NCI-H510A (cell line): ENCODE measurements at places on chromosomes 12 and 14.

DNA sequence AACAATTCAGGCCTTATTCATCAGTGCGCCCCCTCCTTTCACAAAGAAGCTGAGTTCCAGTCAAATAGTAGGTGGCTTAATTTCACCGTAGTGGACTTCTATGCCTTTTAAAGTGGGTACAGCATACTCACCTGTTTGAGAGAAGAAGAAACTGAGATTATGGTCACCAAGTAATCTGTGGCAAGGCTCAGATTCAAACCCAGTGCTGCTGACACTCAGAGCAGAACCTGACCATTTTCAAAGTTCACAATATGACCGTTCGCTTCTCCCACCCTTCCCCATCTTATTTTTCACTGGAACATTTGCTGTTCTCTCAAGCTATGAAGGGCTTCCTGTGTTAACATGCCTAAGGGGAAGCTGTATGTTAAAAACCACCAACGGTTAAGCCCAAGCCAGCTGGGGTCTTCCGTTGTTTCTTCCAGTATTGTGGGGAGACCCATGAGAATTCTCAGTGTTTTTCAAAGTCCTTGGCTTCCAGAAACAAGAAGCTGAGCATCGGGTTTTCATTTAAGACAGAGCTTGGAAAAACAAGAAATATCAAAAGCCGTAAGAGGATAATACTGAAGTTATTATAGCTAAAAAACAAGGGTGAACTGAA is 6.1 kb upstream of the PSMA6 start:
- no peak for DNase-seq

DNA sequence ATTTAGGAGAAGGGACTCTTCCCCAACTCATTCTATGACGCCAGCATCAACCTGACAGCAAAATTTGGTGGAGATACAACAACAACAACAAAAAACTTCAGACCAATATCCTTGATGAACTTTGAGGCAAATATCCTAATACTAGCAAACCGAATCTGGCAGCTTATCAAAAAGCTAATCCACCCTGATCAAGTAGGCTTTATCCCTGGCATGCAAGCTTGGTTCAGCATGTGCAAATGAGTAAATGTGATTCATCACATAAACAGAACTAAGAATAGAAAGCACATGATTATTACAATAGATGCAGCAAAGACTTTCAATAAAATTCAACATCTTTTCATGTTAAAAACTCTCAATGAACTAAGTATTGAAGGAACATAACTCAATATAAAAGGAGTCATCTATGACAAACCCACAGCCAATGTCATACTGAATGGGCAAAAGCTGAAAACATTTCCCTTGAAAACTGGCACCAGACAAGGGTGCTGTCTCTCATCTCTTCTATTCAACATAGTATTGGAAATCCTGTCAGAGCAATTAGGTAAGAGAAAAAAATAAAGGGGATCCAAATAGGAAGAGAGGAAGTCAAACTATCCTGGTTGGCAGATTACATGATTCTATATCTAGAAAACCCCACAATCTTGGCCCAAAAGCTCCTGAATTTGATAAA is 233.3 kb downstream of the CCDC59 start:
- no peak for DNase-seq

DNA sequence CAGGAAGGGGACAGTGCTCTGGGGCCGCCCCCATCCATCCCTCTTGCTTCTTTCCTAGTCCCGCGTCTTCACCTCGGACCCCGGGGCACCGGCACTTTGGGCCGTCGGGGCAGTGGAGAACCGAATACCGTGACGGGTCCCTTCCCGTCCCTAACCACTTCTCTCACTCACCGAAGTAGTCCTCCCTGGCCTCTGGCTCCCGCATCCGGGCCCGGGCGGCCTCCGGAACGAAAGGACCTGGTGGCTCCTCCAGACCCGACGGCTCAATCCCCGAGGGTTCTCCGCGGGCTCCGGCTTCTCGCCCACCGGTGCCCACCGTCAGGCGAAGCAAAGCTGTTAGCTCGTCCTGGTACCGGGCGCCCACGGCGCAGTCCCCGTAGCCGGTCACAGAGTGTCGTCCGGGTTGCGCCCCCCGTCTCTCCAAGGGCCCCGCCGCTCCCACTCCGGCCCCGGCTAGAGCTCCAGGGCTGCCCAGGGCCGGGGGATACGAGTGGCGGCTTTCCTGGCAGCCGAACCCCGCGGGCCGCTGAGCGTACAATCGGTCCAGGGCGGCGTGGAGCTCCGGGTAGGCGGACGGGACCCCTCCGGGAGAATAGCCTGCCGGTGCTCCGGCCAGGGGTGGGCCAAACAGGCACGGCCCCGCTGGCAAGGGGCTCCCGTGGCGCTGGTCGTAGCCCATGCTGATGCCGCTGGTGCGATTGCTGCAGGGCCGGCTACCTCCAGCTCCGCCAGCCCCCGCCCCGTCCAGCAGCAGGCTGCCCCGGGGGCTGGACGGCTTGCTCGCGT is 1.1 kb downstream of the AJUBA start:
- DNase-seq, result no peak

GRCh38 chr12:65799331-65799730 is 25.0 kb upstream of the HMGA2 start:
- no peak for DNase-seq
